Left ventricle myocardium superior (tissue), 1 donor: ENCODE measurements at places on chromosomes 6 and 20. TPM values are rescaled to one million over a fixed set of nuclear protein-coding genes. Genes with fewer than 3 reads are reported as not detected.
A peak's percentile ranks its signal among the peaks of the same experiment; 100 is the strongest.

Gene CLPSL2
- not detected for total RNA-seq

GRCh38 chr6:15205321-15205720 lies 40.5 kb upstream of the JARID2 start:
- no peak for DNase-seq

Gene LRP11
- total RNA-seq: 21.5 TPM

DNA sequence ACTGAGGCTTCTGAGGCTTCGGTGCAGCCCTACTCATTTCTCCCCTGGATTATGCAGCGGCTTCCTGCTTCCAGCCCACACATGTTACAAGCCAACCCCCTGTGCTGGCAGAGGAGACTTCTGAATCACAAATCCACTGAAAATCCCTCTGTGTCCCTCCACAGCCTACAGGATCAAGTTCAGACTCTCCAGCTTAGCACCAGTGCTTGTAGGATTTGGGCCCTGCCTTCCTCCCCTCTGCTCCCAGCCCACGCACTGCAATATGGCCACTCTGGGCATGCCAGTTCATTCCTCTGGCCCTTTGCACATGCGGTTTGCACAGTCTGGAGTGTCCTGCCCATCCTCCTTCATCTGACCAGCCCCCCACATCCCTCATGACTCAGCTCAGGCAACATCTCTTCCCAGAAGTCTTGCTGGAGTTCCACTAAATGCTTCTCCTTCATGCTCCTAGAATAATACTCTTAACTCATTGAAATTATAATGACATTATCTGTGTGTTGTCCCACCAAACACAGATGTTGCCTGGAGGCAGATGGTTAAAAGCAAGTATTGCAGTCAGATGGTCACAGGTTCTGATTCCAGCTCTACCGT lies 15.9 kb upstream of the MDGA1 start:
- DNase-seq: no peak

DNA sequence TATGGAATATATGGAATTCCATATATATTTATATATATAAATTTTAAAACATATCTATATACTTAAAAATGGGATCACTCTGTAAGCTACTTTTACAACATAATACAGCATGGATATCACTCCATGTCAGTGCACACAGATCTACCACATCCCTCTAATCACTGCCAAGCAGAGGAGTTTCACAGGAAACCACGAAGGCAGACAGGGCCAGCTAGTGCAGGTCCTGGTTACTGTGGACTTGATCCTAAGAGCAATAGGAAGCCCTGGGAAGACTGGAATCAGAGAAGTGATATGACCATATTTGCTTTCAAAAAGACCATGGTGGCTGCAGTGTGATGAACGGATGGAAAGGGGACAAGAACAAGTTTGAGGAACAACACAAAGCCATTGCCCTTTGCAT lies 40.0 kb upstream of the NRN1 start:
- no peak for DNase-seq

Gene DEF6
- total RNA-seq: 1.8 TPM

GRCh38 chr6:53956068-53956711 lies 155.1 kb upstream of the MLIP start:
- peak; percentile 76 for DNase-seq

DNA sequence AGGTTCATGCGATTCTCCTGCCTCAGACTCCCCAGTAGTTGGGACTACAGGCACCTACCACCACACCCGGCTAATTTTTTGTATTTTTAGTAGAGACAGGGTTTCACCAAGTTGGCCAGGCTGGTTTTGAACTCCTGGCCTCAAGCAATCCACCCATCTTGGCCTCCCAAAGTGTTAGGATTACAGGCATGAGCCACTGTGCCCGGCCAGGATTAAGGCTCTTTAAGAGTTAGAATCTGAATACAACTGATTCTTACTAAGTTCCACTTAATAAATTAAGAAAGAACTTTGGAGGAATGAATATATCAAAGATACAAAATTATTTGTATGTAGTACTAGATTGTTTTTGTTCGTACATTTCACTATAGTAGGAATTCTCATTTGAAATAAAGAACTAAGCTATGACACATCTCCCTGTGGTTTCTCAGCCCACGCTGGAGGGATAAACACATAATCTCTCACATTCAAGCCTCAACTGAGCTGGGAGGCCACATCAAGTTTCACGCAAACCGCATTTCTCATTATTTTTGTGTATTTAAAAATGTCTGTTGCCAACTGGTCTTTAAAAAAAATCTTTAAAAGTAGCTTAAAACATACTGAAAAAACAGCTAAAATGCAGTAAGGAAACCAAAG lies 34.2 kb downstream of the DTNBP1 start:
- DNase-seq: no peak

DNA sequence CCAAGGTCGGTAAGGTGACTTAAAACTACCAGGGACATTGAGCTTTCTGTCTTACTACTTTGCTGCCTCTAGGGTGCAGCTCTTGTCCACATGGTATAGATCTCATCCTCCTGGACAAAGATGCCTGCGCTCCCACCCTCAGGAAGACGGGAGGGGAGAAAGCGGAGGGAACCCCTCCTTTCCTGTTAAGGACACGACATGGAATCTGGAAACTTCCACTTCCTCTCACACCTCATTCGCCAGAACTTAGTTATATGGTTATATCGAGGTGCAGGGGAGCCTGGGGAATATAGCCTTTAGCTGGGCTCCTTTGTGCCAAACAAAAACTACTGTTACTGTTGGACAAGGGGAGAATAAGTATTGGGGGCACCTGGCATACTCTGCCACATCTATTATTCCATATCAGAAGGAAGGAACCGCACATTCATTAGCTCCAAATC lies 224.3 kb upstream of the TSHZ2 start:
- DNase-seq: no peak

Gene STMND1
- total RNA-seq: not detected

Gene CENPQ
- total RNA-seq: 3.2 TPM

DNA sequence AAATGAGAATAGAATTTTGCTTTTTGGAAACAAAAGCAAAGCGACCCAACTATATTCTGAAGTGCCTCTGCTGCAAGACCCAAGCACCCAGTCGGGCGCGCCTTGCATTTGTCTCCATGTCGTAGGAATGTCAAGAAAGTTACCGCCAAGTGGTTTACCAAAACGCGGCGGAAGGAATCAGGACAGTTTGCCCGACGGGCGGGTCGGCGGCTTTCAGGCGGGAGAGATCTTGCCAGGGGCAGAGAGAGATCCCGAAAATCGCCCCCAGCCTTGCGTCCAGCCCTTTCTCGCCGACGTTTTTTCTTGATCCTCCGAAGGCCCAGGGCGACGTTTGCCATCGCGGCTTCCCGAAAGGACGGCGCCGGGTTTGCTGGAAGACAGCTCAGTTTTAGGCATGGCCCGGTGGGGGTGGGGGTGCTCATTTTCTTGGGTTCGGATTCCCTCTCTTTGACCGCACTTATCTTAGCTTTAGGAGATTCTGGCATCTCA lies 4.0 kb upstream of the LIN28B start:
- DNase-seq: no peak

GRCh38 chr20:19609642-19610223 lies 148.3 kb upstream of the RIN2 start:
- no peak for DNase-seq

GRCh38 chr6:150930841-150931240 lies 65.3 kb downstream of the MTHFD1L start:
- DNase-seq: no peak

Gene MYMX
- total RNA-seq: 0.67 TPM

- no peak for DNase-seq
These were observed 77.2 kb downstream of the LY86 start for GRCh38 chr6:6665555-6666243.

DNA sequence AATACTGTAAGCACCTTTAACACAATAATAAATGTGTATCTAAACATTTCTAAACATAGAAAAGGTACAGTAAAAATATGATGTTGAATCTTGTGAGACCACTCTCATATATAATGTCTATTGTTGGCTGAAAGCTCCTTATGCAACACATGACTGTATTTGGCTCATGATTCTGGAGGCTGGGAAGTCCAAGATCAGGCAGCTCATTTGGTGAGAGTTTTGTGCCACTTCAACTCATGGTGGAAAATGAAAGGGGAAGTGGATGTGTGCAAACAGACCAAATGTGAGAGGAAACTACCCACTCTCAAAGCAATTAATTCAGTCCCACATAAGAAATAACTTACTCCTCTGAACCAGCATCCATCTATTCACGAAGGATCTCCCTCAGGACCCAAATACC lies 257.7 kb upstream of the OPRM1 start:
- no peak for DNase-seq

GRCh38 chr20:17202030-17202429 lies 24.8 kb upstream of the PCSK2 start:
- no peak for DNase-seq

GRCh38 chr20:41136680-41137613 lies at the start of gene PLCG1:
TSS of gene PLCG1 (plus strand) at chr20:41137543. CDS start at chr20:41137642, 99 bp downstream.
- DNase-seq: peak; percentile 96

- no peak for DNase-seq
These were observed 157.5 kb downstream of the GRM4 start for GRCh38 chr6:33988121-33989015.

Gene SDHAF4
- total RNA-seq: 17.0 TPM

DNA sequence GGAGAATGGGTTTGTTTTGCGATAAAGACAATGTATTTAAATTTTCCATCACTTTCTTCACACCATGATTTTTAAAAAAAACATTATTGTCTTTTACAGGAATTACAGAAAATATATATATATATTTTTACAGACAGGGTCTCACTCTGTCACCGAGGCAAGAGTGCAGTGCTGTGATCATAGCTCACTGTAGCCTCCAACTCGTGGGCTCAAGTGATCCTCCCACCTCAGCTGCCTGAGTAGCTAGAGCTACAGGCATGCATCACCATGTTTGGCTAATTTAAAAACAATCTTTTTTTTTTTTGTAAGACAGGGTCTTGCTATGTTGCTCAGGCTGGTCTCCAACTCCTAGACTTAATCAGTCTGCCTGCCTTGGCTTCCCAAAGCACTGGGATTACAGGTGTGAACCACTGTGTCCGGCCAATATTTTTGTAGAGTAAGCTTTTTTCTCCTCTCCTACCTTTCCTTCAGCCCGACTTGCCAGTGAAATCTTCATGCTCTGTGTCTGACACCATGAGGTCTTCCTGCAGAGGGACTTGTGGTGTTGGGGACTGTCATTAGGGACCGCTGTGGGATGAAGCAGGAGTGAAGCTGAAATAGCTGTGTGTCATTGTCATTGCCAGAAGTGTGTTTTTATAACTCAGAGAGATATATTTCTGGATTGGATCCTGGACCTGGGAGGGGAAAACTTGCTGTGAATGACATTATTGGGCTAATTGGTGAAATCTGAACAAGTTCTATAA lies 13.2 kb downstream of the DSP start:
- no peak for DNase-seq

DNA sequence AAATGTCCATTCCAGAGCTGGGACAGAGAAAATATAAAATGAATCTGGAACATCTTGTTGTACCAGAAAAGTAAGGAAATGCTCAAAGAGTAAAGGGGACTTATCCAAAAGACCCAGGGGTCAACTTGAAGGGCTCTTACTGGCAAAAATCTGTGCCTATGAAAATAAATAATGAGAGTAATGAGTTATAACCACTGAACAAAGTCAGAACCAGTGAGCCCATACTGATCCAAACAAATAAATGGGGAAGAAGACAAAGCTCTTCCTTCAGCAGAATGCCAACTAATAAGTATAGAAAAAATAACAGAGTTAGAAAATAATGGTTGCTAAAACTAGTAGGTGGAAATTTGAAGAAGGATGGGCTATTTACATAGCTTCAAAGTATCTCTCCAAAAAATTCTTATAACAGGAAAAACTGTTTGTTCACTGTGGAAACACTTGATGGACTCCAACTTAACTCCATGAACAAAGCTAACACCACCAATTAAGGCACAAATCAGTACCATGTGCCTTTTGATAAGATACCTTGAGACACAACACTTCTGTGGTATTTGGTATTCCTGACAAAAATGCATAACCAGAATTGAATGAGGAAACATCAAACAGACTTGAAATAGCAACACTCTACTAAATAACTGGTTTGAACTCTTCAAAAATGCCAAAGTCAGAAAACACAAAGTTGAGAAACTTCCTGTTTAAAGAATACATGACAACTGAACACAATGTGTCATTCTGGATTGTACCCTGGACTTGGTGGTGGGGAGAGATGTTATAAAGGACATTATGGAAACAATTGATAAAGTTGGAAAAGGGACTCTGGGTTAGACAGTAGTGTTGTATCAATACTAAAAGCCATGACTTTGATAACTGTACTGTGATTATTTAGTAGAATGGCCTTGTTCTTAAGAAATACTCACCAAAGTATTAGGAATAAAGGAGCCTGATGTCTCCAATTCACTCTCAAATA lies 197.5 kb downstream of the ISM1 start:
- DNase-seq: no peak

DNA sequence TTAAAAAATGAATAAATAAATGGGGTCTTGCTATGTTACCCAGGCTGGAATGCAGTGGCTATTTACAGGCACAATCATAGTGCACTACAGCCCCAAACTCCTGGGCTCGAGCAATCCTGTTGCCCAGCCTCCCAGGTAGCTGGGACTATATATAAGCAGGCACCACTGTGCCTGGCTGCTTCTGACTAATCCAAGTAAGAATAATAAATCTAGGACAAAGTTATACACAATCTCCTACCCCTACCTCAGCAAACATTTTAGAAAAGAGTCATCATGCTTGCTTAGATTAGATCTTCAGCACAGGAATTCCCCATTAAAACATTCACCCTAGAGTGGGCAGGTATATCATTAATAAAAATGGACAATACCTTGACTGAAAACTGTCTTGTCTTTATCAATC lies 124.6 kb downstream of the REV3L start:
- no peak for DNase-seq

GRCh38 chr6:29750709-29751108 lies 27.5 kb downstream of the HLA-F start:
- no peak for DNase-seq

Gene ARFGEF3
- total RNA-seq: 2.3 TPM

DNA sequence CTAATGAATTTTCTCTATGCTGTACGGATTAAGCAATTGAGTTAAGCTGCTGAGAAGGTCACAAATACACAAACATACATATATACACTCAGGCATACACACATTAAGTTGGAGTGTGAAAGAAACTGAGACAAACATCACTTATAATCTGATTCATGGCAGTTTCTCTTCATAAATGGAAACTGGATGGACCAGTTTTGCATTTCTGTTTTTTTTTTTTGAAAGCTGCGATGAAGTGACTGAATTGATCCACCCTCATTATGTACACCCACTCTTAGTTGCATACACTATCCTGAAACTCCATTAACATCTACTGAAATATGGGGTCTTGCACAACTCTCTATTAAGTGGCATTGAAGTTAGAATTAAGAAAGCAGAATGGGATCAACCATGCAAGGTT lies 32.9 kb upstream of the TENT5A start:
- no peak for DNase-seq

DNA sequence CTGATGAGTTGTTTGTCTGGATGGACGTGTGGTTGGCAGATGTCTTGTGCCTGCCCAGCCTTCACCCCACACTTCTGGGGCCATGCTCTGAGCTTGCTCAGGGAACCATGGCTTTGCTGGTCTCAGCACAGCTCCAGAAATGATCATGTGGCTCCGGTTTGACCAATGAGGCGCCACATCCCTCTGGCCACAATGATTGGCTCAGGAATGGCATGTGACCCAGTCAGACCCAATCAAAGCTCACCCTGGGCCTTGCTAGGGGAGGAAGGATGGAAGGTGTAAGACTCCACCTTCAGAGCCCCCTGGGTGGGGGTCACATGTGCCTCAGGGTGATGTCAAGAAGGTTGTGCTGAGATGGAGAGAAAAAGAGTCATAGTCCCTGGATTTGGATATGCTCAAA lies 281.6 kb upstream of the SULF2 start:
- no peak for DNase-seq
